ENCODE measurements at places on chromosomes 7 and 10.
A peak's percentile ranks its signal among the peaks of the same experiment; 100 is the strongest.

- no peak for DNase-seq
Measured at GRCh38 chr7:148953676-148954075, 69.6 kb upstream of the EZH2 start.

DNA sequence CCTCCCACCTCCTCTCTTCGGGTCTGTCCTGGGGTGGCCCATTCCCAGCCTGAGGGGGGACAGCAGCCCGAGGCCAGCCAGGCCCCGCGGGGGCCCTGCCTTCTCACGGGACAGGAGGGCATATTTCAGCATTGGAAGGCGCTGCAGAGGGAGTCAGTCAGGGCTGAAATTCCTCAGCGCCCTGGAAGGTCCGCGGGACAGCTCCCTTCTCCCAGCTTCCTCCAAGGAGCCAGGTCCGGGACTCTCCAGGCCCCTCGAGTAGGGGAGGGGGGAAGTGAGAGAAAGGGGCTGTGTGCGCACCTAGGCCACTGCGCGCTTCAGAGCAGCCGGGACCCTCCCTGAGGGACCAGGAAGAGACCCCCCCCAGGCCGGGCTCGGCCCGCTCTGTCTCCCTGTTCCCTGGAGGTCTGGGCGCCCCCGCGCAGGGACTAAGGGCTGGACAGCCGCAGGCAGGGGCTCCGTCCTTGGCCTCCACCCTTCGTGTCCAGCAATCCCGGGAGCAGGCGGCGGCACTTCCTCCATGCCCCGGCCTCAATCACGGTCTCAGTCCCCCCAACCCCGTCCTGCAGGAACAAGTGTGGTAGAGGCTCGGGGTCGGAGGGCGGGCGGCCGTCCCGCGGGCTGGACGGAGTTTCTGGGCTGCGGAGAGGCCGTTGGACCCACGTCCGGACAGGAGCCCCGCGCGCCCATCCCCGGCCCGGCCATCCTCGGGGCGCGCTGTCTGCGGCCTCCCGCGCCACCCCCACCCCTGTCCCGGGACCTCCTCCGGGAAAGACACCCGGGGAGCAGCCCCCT, 6.0 kb upstream of the ELFN1 start:
- no peak for DNase-seq

- DNase-seq: no peak
Measured at GRCh38 chr7:138325434-138325833, 134.6 kb upstream of the TRIM24 start.

GRCh38 chr7:86978808-86979506, 80.5 kb downstream of the ELAPOR2 start:
- DNase-seq: no peak

DNA sequence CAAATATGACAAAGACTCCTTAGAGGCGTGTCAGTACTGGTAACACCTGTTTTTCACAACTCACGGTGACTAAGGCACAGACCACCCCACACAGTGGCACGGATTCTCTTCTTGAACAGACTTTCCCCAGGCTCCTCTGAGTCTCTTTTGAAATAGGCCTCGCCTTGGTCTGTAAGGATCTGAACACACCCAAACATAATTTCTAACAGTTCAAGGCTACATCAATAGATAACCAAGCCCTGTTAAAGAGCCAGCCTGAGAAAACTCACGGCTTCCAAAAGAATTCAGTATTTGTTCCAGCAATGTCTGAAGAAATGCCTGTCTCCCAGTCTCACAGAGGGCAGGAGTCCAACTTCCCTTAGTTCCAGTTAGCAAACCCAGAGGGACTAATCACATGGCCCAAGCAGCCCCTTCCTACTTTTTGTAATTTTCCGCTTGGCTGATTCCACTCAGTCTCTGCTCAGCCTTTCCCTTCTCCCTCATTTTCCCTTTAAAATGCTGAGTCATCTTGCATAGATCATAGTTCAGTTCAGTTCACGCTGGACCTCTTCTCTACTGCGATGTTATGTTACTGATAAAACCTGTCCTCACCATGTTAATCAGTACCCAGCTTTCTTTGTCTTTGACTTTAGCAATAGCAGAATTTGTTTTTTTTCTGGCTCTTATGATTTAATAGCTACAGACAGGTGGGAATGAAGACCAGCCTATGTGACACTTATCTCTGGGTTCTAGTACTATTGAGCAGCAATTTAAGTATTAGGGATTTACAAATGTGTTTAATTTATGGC, 22.6 kb upstream of the AKR1C3 start:
- DNase-seq: peak; percentile 25

- no peak for DNase-seq
Measured at GRCh38 chr10:30489346-30489745, 55.4 kb downstream of the MAP3K8 start.

DNA sequence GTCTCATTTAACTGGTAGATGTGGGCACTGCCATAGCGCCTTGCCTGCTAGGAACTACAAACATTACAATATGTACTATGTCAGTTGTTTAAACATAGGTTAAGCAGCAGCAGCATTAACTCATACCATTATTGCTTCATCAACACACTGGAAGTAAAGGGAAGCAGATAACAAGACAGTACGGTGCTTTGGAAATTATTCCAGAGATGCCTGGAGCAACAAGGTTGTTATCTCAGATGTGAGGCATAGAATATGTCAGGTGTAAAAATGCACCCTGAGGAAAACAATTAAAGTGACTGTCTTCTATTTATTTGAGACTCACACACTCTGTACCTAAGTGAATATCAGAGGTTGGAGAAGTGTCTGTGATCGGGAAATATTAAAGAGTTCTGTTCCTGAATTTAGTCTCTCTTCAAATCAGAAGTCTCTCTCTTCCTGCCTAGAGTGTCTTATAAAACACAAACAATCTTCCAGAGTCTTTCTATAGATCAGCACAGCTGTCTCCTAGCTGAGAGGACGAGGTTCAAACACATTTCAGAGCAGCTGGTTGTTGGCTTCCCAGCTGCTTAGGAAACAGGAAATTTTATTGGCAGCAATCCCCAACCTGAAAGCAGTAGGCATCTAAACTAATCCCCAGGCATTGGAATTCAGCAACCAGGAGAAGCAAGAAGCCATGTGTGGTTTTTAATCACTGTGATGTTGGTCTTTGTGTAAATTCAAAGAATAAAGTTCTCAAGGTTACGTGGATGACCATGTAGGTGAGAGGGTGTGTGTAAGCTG, 994.4 kb upstream of the LRRTM3 start:
- no peak for DNase-seq

GRCh38 chr7:24949884-24950283, 30.1 kb downstream of the OSBPL3 start:
- DNase-seq: no peak

DNA sequence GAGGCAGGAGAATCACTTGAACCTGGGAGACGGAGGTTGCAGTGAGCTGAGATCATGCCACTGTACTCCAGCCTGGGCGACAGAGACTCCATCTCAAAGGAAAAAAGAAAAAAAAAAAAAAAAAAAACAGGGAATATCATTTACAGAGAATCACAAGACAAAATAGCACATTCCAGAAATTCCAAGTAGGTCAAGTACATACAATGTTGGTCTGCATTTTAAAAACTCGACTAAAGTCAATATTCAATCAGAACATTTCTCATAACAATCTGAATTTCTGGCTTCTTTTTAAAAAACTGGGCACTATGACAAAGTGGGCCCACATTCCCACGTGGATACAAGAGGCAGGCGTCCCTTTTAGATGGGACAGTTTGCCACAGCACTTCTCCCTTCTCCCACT, 12.8 kb downstream of the ZC3HAV1L start:
- DNase-seq: no peak

GRCh38 chr10:24531439-24531838, 192.2 kb downstream of the ARHGAP21 start:
- DNase-seq: no peak

GRCh38 chr10:99849536-99849935, 67.1 kb downstream of the ABCC2 start:
- DNase-seq: no peak

DNA sequence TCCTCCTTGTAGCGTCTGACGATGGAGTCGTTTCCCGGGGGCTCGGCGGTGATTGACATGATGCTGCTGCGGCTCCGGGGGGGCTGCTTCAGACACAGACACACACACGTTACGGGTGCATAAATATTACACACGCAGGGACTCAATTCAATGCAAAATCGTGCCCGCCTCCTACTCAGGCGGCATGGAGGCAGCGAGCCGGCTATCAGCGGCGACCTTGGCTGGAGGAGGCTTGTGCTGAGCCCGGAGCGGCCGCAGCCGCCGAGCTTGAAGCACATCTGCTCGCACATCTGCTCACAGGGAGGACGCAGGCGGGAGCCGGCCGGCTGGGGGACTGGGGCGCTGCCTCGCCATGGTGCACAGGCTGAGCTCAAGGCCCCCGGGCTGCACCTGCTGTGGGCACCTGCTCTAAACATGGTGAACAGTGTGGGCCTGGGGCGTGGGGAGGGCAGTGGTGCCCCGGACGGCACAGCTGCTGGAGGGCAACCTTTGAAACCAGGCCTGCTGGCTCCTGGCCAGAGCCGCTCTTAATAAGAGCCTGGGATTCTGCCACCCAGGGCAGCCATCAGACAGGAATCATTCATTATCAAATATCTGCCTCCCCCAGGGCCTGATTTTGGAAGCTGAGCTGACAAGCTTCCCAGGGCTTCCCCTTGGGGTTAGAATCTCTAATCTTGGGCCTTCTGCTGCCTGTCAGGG, 84.7 kb upstream of the GNA12 start:
- no peak for DNase-seq

DNA sequence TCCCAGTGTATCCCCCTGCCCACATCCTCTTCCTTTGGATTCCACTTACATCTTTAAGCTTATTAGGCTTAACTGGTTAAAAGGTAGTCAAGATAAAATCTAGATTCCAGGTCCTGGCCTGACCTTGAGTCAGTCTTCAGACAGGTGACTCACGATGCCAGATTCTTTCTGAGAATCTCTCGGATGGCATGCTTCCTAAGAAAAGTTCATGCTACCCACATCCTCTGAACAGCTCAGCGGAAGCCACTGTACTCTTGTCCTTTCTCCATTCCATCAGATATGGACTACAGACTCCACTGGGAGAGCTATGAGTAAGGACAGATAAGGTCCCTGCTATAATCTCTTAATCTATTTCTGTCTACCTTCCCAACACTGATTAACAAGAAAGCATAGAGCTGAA, 43.4 kb downstream of the DNMBP start:
- DNase-seq: no peak

DNA sequence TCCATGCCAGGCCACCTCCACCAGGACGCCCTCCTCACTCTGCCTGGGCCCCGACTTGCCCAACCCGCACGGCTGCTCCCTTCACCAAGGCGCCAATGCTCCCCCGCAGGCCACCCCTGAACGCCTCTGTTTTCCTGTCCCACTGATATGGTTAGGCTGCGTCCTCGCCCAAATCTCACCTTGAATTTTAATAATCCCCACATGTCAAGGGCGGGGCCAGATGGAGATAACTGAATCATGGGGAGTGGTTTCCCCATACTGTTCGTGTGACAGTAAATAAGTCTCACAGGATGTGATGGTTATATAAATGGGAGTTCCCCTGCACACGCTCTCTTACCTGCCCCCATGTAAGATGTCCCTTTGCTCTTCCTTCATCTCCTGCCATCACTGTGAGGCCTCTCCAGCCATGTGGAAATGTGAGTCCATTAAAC, 29.8 kb downstream of the RSU1 start:
- DNase-seq: no peak

DNA sequence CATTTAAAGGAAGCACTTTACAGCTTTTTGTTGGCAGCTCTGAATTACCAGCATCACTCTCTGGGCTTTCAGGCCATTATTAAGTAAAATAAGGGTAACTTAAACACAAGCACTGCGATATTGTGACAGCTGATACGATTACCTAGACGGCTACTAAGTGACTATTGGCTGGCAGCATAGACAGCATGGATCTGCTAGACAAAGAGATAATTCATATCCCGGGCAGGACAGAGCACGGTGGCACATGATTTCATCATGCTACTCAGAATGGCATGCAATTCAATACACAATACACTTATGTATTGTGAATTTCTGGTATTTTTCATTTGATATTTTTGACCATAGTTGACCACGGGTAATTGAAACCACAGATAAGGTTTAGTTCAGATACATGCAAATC, 522.0 kb upstream of the LRRN3 start:
- no peak for DNase-seq

DNA sequence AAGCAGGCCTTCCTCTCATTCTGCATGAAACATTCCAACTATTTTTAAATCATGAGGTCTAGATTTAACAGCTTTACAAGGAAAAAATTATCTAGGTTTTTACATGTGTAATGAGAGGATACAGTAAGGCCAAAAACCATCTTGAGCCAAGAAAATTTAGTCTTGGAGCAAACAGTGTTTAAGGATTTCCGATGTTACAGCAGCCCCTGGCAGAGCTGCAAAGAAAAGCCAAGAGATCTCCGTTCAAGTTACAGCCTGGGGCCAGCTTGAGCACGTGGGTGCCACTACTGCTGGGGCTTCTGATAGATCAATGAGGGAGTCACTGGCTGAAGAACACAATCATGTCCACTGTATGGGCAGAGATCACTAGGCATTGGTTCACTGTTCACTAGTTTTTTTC, 156.2 kb downstream of the EVX1 start:
- no peak for DNase-seq

DNA sequence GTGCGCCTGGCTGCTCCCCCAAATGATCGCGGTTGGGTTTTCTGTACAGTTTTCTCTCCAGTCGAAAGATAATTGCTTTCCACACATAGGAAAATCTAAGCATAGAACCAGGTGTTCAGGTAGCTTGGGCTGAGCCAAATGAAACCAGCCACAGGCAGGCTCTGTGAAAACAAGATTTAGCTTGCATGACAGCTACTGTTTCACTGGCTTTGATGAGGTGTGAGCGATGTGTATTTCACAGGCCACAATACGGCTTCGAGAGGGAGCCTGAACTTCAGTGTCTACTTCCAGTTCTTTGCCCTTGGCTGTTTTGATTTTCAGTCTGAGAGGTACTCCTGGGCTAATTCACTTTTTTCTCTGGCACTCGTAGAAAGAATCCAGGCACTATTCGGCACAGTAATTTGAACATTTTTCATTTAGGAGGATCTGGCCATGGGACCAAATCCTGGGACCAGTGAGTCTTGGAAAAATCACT, 110.5 kb downstream of the JCAD start:
- DNase-seq: no peak

DNA sequence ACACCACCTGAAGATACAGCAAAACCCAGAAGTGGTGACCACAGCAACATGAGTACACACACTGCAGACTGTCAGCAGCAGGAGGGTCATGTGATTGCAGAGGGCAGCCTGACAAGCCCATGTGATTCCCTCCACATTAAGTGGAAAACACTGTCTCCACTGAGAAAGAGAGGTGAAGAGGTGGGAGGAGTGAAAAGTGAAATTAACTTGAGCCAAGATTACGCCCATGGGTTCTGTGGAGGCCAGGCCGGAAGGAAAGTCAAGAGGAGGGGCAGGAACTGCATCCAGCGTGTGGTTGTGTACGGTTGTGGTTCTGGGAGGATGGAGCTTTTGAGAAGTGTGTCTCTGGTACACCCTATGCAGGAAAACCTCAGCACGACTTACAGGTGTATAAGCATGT, 138.5 kb downstream of the PLXNA4 start:
- peak; percentile 25 for DNase-seq
